ENCODE measurements at places on chromosomes 3 and 15.

GRCh38 chr3:132758740-132759139, 36.5 kb upstream of the NPHP3 start:
- DNase-seq: no peak

GRCh38 chr3:151345859-151346258, 16.5 kb upstream of the P2RY13 start:
- DNase-seq: no peak

DNA sequence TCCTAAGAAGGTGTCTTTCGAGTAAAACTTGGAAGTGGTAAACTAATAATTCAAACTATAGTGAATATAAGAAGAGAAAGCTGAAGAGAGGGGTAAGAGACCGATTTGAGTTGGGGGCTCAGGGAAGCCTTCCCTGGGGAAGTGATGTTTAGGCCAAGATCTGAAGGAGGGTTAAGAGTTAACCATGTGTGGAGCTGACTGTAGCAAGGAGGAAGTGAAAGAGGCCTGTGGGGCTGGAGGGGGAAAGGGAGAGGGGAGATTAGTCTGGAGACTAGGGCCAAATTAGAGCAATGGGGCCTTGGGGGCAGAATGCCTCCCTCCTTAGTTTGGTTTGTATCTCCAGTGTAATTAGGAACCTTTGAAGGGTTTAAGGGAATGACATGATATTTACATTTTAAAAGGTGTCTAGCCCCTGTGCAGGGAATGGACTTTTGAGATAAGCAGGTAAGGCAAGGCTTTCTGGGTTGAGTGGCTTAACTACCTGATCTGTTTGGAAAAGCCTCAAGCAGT, 2.2 kb downstream of the ZNF592 start:
- DNase-seq: no peak

GRCh38 chr3:46484388-46484787, 13.4 kb upstream of the RTP3 start:
- DNase-seq: no peak

DNA sequence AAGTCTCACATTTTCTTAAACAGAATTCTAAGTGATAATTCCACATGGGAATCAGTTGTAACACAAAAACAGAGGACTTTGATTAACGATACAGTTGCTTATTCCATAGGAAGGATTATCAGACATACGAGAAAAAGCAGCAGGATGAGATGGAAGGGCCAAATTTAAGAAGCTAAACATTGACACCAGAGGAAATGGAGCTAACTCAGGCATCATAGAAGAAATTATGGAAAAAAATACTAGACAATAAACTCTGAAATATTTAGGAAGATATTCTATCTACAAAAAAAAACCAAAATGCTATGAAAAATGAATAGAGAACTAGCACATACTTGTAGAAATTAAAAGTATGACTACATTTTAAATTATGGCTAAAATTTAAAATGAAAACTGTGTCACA, 776.1 kb downstream of the ROBO1 start:
- no peak for DNase-seq

GRCh38 chr3:189799366-189799765, 168.2 kb downstream of the TP63 start:
- DNase-seq: no peak

- DNase-seq: no peak
Measured at GRCh38 chr3:127671523-127672428, 976 bp upstream of the ABTB1 start.

- DNase-seq: no peak
Measured at GRCh38 chr3:50524746-50525145, 21.3 kb upstream of the CACNA2D2 start.

DNA sequence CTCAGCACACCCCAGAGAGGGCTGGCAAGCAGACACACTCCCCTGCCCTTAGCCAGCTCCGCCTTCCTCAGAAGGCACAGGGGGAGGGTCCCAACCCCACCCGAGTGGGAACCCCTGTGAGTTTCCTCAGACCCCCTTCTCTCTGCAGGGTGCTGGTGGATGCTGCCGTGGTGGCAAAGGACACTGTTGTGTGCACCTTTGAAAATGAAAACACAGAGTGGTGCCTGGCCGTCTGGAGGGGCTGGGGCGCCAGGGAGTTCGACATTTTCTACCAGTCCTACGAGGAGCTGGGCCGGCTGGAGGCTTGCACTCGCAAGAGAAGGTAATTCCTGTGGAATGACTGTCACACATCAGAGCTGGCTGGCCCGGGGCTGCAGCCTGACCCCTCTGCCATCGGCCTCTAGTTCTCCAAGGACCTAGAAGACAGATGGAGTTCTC, 149.4 kb downstream of the LRRK1 start:
- no peak for DNase-seq

GRCh38 chr15:59131456-59131855, 26.5 kb downstream of the CCNB2 start:
- DNase-seq: no peak

- no peak for DNase-seq
Measured at GRCh38 chr3:121992601-121993560, 29.2 kb downstream of the ILDR1 start.

GRCh38 chr3:71030748-71031147, 552.8 kb downstream of the FOXP1 start:
- no peak for DNase-seq

GRCh38 chr3:121924734-121925133, 30.5 kb downstream of the SLC15A2 start:
- no peak for DNase-seq

DNA sequence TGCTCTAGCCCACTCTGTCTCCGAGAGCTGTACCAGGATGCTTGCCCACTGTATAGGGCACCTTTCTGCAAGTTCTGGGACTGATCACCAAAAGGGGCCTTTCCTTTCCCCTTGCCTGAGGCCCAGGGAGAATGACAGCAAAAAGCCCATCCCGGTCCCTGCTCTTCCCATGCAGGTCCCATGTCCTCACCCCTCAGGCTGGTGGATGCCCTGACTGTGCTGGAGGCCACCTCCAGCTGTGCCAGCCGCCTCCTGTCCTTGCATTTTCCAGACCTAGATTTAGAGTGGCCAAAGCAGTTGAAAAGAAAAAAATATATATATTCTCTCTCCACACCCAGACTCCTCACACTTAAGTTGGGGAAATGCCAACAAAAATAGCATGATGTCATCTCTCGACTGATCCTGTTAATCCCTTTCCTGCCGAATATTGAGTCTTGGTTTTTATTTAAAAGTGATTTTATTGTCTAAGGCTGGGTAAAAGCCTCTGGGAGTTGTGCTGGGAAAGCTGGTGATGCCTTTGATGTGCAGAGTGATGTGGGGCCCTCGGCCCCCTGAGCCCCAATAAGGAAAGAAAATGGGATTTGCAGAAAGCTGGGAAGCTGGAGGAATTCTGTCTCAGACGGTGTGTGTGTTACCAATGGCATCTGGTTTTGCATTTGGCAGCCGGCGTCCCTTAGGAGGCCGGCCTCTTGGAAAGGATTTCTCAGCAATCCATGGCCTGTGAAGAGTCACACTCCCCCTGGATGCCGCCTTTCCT, 29.3 kb upstream of the TPM1 start:
- no peak for DNase-seq

DNA sequence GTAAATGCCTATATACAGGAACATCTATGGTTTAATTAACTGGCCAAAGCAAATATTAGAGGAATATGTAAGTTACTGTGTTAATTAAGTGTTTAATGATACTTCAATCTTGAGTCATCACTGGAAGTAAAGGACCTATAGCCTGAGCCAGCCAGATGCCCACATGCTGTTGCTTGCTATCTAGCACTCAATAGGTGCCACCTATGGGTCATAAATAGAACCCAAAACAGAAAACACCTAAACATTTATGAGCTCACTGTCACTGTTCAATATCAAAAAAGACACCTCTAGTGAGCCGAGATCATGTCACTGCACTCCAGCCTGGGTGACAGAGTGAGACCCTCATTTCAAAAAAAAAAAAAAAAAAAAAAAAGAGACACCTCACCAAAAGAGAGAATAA, 48.4 kb upstream of the IP6K2 start:
- DNase-seq: no peak

DNA sequence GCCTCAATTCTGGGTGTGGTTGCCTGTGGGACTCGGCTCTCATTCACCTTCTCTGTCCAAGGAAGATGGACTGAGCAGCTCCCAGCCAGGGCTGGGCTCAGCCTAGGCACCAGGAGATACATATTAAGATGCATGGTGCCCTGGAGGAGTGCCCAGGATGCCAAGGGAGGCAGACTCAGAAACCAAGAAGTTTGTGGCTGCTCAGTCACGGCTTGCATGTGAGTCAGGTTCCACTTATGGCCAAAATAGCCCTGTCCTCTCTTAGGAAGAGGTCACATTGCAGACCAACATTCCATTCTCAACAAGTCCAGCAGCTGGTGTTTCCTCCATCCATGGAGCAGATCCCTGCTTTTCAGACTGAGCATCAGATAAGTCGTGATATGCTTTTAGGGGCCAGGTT, 21.8 kb downstream of the CDCP1 start:
- DNase-seq: no peak

DNA sequence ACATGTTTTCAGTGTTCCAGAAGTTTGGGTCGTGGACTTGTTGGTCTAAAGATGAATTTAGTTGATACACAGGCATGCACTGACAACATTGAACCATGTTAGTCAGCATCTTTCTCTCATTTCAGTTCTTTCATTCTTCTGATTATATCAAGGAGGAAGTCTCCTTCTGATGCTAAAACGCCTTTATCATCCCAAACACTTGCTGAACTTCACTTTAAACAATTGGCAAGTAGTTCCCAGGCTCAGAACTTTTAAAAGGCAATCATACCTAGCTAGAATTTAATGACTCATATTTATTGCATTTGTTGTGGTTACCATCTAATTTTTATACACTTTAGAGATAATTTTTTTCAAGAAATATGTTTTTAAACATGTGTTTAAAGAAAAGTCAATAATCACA, 15.9 kb downstream of the LMCD1 start:
- no peak for DNase-seq

DNA sequence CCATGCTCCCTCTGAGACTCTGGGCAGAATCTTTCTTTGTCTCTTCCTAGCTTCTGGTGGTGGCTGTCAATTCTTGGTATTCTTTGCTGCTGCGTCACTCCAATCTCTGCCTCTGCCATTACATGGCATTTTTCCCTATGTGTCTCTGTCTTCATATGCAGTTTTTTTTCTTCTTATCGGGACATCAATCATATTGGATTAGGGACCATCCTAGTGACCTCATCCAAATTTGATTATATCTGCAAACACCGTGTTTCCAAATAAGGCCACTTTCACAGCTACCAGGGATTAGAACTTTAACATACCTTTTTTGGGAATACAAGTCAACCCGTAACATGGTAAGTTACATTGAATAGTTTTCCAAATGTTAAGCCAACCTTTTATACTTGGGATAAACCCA, 358.2 kb upstream of the FRG2C start:
- no peak for DNase-seq

DNA sequence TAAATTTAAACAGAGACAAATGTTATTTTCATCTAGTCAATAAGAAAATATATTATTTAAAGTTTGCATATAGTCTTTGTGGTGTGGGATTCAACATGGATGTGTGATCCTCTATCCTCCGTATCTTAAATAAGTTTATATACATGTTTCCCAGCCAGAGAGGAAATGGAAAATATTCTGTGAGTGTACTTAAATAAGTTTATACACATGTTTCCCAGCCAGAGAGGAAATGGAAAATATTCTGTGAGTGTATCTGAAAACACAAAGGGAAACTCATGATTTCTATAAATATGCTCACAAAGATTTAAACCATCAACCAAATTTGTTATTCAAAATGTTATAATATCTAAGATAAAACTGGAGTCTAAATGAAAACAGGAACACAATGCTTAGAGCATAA, 110.0 kb upstream of the MELTF start:
- DNase-seq: no peak

DNA sequence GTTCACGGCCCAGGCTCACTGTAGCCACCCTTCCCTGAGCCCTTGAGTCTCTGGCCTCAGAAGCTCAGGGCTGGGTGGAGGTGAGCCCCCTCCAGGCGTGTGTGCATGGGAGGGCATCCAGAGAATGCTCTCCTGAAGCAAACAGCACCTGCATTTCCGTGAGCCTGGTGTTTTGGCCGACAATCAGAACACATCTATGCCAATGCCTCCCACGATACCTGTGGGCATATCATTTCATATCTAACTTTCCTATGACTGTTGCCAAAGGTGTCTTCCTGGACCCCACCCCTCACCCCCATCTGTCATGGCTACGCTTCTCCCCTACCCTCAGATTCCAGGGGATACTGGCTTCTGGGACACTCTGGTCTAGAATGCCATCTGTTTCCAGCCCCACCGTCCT, 53.3 kb upstream of the RAB6B start:
- DNase-seq: no peak

- DNase-seq: no peak
Measured at GRCh38 chr3:129231331-129232119, 17.9 kb upstream of the COPG1 start.

DNA sequence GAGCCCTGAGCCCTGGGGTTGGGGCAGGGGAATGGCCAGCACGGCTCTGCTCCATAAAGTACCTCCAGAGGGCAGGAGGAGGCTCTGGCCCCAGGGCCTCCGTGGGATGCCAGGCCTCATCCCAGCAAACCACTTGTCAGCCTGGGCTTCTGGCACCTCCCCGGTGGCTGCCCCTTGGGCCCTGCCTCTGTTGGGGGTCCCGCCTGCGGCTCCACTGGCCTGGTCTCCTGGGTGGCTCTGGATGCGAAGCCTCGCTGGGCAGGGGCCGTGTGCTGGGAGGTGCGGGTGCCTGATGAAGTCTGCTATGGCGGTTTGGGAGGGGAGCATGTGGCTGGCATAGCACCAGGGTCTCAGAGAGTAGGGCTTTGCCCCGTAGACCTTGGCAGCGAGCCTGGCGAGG, 37.6 kb downstream of the PLXNA1 start:
- DNase-seq: no peak

DNA sequence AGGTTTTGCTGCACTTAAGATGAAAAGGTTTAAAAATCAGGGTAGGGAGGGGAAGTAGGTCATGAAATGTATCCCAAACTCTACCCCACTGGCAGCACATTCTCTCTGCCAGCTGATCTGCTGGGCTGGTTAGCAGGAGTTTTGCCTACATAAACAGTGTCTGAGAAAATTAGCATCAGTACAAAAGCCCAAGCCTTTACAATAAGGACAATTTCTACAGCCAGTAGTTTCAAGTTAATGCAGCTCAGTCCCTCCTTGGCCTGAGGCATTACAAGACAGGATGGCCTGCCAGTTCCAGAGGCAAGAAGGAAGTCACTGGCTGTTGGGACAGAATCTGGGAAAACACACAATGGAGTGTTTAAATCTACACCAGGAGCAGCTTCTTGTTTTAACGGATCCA, 32.8 kb downstream of the NCEH1 start:
- no peak for DNase-seq

GRCh38 chr15:26382444-26383072, 390.3 kb downstream of the GABRB3 start:
- DNase-seq: no peak

DNA sequence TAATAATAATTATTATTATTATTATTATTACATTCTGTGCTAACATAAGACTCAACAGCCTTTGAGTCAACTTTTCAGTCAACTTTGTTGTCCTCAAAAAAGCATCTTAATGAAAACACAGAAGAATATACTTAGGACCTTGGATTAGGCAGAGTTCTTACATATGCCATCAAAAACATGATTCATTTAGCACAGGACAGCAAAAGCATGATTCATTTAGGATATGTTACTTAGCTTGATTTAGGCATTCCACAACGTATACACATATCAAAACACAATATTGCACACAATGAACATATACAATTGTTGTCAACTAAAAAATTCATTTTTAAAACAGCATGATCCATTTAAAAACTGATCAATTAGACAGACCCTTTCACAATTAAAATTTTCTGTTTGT, 213.0 kb downstream of the FMN1 start:
- no peak for DNase-seq

GRCh38 chr15:68080334-68080733, 26.2 kb downstream of the PIAS1 start:
- DNase-seq: no peak
